ENCODE measurements at places on chromosomes 1 and 21.

- DNase-seq: peak; percentile 52
Observed at GRCh38 chr1:108854221-108855019, 2.5 kb downstream of the AKNAD1 start.

- peak; percentile 44 for DNase-seq
Observed at GRCh38 chr1:171794085-171794484, 12.6 kb downstream of the METTL13 start.

- DNase-seq: peak; percentile 86
Observed at GRCh38 chr1:18091660-18092446, 15.7 kb upstream of the IGSF21 start.

DNA sequence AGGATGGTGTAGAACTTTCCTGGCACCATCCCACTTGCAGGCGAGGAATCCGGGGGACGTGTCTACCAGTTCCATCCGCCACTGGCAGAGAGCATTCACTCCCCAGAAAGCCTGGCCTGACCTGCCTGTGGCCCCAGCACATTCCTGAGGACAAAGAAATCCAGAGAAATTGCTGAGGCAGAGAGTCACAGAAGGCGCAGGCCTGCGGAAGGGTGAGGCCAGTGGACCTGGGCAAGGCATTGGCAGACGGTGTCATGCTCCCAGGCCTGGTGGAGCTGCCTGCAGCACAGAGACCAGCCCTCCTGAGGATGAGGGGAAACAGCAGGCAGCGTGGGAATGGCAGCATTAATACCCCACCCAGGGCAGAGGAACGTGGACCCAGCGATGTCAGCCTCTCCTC is 81.2 kb upstream of the F3 start:
- DNase-seq: peak; percentile 39

- DNase-seq: peak; percentile 58
Observed at GRCh38 chr21:44820851-44821250, 3.0 kb upstream of the SUMO3 start.

DNA sequence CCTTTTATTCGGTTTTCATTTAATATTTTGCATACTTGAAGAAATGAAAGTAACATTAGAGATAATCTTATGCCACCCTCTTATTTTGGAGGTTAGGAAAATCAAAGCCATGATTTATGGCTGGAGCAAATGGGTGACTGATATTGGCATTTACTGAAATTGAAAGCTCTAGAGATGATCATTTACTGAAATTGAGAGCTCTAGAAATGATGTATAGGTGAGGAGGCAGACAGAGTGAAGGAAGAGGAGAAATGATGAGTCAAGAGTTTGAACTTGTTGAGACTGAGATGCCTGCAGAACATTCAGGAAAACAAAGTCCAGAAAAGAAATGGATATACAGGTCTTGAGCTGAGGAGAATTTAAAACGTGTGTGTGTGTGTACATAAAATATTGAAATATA is 217.6 kb downstream of the LTN1 start:
- no peak for DNase-seq

GRCh38 chr1:30837653-30838052 is 70.9 kb downstream of the SDC3 start:
- DNase-seq: no peak

GRCh38 chr1:235107368-235108184 is 21.1 kb downstream of the TOMM20 start:
- DNase-seq: no peak

DNA sequence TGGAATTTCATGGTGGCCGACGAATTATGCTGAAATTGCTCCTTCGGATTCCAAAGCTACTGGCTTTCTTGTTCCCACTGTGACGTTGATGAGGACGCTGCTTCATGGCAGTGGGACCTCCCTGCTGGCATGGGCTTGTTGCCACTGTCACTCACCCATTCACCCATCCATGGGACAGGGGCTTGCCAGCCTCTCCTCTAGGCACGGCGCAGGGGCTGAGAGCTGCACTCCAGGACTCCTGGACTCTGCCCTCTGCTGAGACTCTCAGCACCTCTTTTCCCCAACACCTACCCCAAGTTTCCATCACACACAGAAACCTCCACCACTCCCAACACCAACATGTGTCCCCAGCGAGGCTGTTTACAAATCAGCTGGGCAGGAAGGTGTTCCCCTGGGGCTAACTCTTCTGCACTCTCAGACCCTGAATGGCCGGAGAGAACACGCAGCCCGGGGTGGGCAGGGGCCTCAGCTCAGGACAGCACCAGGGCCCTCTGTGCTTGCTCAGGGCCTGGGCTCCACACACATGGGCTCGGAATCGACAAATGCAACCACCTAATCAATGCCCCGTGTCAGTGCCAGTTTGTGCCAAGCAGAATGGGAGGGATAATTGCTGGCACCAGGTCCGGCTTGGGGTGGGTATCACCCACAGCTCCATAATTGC is 3.1 kb downstream of the ITGB2 start:
- DNase-seq: no peak

DNA sequence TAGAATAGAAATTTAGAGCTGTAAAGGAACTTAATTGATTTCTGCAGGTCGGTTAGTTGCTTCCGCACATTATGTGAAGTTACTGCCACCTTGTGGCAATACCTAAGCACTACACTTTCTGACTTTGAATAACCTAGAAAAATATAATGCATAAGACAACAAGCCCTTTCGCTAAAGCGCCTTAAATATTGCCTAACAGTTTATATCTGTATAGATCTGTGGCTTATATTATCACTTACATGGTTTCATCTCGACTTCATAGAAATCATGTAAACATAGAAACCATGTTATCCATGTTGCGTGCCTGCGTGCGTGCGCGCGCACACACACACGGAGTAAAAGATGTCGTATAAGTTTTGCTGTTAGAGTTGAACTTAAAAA is 10.9 kb upstream of the IFI16 start:
- peak; percentile 49 for DNase-seq

DNA sequence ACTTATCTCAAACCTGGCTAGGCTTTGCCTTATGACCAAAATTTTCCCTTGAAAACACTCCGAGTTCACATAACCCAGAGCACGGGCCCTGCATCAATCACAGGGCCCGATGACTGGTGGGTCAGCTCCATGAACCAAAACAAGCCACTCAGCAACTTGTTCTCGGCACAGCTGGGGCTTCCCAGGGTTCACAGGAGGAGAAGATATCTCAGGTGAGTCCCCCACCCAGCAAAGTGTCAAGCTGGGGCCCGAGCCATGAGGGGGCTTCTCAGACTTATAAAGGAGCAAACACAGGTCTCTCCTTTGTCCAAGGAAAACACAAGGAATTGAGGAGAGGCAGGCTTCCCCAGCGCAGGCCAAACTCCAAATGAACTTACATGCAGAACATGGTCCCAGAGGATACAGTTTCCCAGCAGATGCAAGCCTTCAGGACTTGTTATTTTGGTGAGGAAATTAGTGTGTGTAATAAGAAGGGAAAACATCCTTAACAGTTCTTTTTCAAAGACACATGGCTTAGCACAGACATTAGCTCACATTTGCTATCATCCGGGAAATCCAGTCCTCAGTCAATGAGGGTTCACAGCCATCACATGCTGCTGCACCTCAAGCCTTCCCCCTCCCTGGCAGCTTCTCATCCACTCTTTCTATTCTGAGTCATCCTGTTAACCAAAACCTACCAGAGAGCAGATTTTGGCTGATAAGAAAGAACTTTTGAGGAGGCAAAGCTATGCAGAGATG is 98.1 kb upstream of the NFIA start:
- DNase-seq: peak; percentile 21

GRCh38 chr1:7641587-7642417 is 129.3 kb upstream of the VAMP3 start:
- no peak for DNase-seq

- DNase-seq: no peak
Observed at GRCh38 chr1:15412175-15412800, 2.6 kb downstream of the EFHD2 start.

- DNase-seq: peak; percentile 82
Observed at GRCh38 chr1:152459596-152460528, 45.8 kb upstream of the CRNN start.

DNA sequence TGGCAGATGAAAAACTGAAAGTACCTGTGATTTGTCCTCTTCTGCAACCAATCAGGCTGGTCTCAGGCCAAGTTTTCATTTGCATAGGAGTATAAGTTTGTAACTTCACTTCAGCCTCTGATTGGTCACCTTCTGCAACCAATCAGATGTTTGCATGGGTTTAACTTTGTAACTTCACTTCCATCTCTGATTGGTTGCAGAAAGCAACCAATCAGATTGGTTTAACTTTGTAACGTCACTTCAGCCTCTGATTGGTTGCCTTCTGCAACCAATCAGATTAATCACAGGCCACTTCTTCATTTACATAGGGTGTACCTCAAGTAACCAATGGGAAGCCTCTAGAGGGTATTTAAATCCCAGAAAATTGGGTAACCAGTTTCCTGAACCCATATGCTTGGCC is 18.9 kb upstream of the TUT4 start:
- DNase-seq: no peak

- DNase-seq: no peak
Observed at GRCh38 chr1:43177691-43178090, 5.6 kb downstream of the CFAP57 start.
